ENCODE measurements at places on chromosomes 4 and X.

DNA sequence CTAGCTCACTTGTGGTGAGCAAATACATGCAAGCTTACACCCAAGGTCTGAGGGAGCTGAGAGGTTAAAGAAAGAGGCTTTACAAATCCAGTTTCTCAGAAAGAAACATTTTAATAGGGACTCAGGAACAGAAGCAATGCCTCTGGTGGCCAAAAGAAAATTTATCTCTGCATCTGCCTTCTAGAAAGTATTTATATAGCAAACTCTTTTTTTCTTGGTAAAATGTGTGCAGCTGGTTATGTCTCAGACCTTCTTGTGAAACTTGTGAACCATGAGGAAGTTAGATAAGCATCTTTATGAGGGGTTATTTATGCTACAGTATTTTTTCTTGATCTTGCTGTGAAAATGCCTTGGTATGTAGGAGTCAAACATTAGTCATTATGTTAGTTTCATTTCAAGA is 48.5 kb upstream of the CYSLTR1 start:
- no peak for DNase-seq

- DNase-seq: no peak
Measured at GRCh38 chrX:153864101-153864500, 21.9 kb downstream of the L1CAM start.

DNA sequence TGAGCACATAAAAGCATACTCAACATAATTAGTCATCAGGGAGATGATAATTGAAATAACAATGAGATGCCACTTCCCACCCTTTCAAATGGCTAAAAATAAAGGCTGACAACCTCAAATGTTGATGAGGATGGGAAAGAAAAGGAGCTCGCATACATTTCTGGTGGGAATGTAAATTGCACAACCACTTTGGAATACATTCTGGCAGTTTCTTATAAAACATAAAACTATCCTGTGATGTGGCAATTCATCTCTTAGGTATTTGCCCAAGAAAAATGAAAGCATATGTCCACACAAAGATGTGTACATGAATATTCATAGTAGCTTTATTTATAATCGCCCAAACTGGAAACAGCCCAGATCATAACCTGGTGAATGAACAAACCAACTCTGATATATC is 687 bp upstream of the ZNF275 start:
- DNase-seq: peak; percentile 50

DNA sequence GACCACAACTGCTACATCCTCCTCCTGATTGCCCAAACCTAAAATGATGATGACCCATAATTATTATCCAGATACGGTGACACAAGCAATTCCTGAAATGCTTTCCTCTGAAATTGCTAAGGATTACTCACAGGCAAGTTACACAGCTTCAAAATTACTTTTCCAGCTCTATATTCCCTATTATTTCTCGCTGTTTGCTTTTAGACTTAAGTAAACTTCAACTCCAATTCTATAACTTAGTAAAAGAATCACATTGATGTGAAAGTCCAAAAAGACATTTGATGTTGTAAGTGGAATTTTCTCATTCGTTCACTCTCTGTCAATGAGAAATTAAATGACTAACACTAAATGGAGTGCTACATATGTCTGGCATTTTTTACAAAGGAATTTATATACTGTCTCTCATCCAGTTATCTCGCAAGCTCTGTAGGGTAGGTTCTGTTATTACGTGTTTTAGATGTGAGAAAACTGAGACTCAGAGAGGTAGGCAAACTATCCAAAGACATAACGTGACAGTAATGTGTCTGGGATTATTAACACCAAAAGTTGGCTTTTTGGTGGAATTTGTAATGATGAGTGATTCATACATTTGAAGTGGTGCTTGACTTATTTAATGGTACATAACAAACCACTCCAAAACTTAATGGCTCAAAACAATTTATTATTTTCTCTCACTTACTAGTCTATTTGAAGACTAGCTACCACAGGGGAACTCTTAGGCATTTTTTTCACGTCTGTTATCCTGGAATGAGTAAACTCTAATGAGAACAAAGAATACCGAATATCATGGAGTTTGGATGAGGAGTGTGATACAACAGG is 31.5 kb downstream of the PALLD start:
- peak; percentile 45 for DNase-seq

- DNase-seq: no peak
Measured at GRCh38 chr4:92791871-92792440, 488.2 kb downstream of the GRID2 start.
